ENCODE measurements at places on chromosomes 6 and 20.

DNA sequence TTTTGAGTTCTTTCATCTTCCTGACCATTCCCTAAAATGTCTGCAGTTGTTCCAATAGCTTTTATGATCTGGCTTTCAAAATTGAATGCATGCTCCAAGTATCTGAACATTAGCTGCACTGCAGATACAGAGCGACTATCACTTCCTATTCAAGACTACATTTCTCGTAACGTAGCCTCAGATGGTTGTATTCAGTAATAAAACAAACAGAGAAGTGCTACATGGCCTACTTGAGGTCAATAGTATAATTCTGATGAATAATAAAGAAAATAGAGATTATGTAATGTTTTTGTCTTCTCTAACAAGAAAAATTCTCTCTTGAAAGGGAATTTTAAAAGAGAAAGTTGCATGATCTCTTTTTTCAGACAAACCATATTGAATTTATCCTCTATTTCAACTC, 333.9 kb upstream of the IRAK1BP1 start:
- DNase-seq = no peak

DNA sequence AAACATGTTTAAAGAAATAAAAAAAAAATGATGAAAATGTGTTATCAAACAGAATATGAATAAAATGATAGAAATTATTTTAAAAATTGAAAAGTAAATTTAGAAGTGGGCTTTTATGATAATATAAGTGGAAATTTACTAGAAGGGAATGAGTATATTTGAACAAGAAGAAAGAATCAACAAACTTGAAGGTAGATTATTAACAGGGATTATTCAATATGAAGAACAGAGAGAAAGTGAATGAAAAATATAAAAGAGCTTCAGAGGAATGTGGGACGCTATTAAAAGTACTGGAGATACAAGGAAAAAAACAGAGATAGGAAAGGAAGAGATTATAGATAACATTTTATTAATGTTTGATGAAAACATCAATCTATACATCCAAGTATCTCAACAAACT, 1014.4 kb upstream of the CITED2 start:
- no peak for DNase-seq

DNA sequence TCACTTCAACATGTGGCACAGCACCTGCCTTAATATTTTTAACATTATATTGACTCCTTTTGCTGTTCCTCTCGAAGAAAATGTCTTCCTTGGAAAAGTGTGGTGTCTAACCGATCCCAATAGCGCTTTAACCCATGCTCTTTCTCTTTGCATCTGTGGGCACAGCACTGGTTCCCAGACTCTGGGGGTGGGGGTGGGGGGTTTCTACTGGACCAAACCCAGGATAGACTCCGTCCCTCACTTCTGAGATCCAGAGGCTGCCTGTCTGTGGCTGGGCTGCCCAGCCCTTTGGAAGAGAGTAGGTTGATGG, 3.9 kb upstream of the ZNF292 start:
- no peak for DNase-seq

- peak; percentile 77 for DNase-seq
These were observed 86.6 kb downstream of the SMOC2 start for GRCh38 chr6:168527451-168528210.

Measured in posterior vena cava (tissue), 2 donors.